Stimulated activated CD4-positive, alpha-beta T cell treated with anti-CD3 and anti-CD28 coated beads, Interleukin-15, amount 100 ng/mL, for 24 hours (primary cell): ENCODE measurements at places on chromosomes 3 and 15.
A peak's percentile ranks its signal among the peaks of the same experiment; 100 is the strongest.

GRCh38 chr3:193481436-193481835, 73.3 kb downstream of the ATP13A4 start:
- no peak for DNase-seq

DNA sequence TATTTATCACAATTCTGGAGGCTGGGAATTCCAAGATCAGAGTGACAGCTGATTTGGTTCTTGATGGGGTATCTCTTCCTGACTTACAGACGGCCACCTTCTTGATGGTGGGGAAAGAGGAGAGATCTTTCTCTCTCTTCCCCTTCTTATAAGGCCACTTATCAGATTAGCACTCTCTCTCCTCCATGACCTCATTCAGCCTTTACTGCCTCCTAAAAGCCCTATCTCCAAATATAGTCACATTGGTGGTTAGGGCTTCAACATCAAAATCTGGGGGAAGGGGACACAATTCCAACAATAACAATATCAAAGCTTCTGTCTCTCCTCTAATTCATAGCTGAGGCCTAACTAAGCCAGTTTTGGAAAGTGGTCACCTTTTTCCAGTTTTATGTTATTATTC, 91.7 kb upstream of the MBNL1 start:
- no peak for DNase-seq

GRCh38 chr3:4409971-4410573, 57.0 kb downstream of the SUMF1 start:
- no peak for DNase-seq

GRCh38 chr3:71117572-71118247, 465.8 kb downstream of the FOXP1 start:
- no peak for DNase-seq

GRCh38 chr3:139530717-139531116, 8.8 kb downstream of the RBP1 start:
- DNase-seq: no peak

- no peak for DNase-seq
Measured at GRCh38 chr3:7759630-7760029, 742.0 kb upstream of the LMCD1 start.

DNA sequence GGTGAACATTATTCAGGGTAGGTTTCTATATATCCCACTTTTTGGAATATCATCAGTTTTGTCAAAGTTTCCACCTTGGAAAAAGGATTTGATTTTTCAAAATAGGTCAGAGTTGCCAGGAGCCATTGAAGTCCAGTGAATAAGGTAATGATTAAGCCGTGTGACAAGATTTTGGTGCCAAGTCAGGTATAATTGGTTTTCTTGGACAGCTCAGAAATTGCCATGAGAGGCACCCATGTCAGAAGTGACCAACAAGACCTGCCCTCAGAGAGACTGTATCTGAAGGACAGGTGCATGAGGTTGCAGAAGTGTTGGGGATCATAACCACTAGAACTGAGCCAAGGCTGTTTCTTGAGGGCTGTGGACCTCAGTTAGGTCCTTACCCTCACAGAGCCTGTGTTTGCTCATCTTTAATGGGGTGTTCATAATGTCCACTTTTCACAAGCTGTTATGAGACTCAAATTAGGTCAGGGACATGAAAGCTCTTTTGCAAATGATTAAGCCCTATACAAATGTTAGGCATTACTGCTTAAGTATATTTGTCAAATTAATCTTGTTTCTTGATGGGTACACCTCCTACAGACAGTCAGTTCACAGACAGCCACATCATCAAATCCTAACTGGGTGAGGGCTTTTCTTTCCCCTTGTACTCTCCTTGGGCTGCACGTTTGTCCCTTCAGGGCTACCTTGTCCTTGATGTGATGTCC, 32.3 kb downstream of the CASR start:
- DNase-seq: no peak

GRCh38 chr15:86876387-86876944, 796.8 kb downstream of the AGBL1 start:
- DNase-seq: no peak

DNA sequence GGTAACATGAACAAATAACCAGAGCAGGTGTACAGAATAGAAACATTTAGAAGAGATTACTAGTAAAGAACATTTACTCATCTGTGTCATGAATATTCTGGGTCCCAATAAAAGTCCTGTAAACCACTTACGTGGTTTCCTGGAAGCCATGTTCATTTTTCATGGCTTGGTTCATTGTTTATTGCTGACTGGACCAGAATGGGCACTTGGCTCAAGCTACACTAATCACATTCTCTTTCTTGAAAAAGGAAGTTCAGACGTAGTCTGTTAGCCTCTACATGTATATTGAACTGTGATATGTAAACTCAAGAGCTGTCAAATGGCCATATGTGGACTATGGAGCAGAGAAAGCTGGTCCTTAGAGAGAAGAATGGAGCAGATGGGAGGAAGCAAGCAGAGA, 138.3 kb upstream of the FAM3D start:
- no peak for DNase-seq

DNA sequence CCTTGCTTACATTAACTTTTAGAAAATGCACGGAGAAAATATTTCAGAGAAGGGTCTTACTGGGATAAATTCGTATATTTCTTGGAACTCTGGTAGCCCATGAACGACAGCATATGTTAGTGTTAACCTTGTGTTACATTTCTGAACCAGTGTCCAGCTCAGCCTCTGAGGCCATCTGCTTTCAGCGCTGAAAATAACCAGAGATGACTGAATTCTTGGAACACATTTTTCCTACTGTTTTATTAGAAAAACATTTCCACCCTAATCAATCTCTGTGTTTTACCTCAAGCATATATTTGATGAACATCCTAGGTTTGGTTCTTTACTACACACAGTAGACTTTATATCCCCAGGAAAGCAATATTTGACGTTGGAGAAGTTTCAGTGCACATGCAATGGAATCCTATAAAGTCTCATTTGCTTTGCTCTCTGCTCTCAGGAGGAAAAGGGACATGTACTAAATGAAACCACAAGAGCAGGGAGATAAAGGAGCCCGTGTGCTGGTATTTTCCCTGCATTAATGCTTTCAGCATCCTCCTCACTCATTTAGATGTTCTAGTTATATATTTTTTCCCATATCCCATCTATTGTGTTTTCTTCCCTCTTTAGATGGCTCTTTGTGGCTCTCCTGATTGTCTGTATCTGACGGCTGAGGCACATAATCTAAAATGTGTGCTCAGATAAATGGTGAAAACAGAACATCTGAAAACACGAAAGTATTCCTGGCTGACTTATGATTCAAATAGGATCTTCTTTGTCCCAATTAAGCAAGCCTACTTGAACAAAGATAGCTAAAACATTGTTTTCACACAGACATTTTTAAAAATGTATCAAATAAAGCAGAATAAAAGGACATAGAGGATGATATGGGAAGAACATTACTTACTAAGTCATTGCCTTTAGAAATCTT, 151.7 kb upstream of the KCNMB2 start:
- DNase-seq: no peak

GRCh38 chr3:85977615-85978338, 1013.2 kb downstream of the VGLL3 start:
- no peak for DNase-seq

- no peak for DNase-seq
Measured at GRCh38 chr3:119647171-119647570, 13.2 kb downstream of the POPDC2 start.

GRCh38 chr15:95842576-95842975, 487.9 kb upstream of the NR2F2 start:
- no peak for DNase-seq

DNA sequence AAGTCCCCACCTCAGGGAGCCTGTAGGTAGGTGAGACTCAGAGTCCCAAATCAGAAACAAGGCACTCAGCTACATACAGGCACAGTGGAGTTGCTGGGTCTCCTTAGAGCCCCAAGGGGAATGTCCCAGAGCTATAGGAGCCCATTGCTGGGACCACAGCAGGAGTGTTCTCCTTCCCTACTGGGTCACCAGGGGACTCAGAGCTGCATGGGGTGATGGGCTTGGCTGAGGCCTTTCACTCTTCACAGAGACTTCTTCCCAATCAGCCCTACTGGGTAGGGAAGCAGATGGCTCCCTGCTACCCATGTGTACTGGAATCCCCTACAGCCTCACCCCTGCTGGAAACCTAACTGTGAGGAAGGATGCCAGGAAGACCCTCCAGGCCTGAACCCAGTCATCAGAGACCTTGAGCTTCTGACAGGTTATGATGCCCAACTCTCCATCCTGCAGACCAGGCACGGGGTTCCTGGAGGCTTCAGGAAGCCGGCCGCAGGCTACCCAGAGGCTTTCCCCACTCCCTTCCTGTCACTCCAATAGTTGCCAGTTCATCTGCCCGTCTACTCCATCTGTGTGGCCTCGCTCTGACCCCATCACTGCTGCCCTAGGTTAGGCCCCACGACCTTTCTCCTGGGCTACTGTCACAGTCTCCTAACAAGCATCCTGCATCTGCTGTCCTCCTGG, 24.0 kb downstream of the RASGRF1 start:
- no peak for DNase-seq

GRCh38 chr15:58545307-58546065, 113.7 kb downstream of the LIPC start:
- DNase-seq: peak; percentile 44

DNA sequence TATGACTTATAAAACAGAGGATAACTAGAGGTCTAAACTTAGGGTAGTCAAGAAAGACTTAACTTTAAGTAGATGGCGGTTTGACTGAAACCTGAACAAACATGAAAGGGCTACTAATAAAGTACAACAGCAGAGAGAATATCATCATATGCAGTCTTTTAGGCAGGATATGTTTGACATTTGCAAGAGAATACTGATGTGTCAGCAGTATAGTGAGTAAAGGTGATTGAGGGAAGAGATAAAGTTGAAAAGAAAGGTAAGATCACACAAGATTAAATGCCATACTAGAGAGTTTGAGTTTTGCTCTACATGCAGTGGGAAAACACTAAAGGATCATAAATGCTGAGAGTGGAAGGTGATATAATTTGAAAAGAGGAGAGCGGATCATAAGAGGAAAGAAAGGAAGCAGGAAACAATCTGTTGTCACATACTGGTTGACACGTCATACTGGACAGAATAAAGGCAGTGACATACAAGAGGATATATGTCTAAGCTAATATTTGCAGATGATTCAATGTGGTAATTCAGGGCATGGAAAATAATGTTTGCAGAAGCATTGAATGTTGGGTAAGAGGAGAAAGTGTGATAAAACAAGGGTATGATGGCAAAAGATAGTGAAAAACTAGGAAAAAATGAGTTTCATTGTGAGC, 223.0 kb downstream of the EPHA6 start:
- no peak for DNase-seq

- DNase-seq: no peak
Measured at GRCh38 chr3:55060896-55061719, 133.2 kb upstream of the LRTM1 start.

DNA sequence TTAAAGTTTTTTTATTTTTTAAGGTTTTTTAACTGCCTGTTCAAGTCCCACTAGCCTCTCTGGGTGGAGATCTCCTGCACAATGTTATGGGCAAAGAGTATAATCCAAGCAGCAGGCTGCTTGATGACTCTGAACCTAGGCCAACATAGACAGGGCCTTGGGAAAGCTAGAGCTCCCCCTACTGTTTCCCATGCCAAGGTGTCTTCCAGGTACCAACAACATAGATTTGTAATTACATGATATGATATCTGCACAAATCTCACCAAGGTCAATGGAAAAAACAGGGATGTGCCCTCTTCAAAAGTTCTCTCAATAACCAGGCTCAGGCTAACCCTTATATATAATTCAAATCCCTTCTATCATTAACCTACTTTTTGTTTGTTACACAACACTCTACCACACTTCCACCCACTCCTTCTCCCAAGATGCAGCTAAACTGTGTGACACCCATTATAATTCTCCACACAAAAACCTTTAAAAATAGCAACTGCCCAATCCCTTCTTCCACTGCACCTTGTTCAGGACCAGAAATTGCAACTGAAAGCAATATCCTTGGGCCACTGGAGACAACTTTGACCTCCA, 43.8 kb downstream of the RBM15B start:
- peak; percentile 52 for DNase-seq

DNA sequence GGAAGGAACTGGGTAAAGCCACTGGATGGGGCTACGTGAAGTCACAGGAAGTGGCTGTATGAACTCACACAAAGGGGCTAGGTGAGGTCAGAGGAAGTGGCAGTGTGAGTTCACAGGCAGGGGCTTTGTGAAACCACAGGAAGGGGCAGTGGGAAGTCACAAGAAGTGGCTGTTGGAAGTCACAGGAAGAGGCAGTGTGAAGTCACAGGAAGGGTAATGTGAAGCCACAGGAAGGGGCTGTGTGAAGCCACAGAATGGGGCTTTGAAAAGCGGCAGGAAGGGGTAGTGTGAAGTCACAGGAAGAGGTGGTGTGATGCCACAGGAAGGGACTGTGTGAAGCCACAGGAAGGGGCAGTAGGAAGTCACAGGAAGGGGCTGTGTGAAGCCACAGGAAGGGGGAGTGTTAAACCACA, 34.6 kb downstream of the GASK1A start:
- no peak for DNase-seq

GRCh38 chr3:35383216-35383615, 256.1 kb upstream of the ARPP21 start:
- DNase-seq: no peak

DNA sequence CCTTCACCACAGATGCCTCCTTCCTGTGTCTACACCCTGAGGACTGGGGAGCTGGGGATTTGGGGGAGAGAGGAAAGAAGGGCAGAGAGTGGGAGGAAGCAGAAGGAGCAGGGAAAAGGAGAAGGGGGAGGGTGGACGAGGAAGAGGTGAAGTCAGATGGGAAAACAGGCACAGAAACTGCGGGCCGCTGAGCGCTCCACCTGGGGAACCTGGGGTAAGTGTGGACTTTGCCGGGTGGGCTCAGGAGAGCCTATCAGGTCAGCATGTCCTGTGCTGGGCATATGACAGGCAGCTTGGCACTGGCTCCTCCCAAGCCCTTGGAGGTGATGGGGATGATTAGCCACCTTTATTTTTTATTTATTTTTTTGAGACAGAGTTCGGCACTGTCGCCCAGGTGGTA, 62.6 kb downstream of the CORO2B start:
- DNase-seq: no peak

DNA sequence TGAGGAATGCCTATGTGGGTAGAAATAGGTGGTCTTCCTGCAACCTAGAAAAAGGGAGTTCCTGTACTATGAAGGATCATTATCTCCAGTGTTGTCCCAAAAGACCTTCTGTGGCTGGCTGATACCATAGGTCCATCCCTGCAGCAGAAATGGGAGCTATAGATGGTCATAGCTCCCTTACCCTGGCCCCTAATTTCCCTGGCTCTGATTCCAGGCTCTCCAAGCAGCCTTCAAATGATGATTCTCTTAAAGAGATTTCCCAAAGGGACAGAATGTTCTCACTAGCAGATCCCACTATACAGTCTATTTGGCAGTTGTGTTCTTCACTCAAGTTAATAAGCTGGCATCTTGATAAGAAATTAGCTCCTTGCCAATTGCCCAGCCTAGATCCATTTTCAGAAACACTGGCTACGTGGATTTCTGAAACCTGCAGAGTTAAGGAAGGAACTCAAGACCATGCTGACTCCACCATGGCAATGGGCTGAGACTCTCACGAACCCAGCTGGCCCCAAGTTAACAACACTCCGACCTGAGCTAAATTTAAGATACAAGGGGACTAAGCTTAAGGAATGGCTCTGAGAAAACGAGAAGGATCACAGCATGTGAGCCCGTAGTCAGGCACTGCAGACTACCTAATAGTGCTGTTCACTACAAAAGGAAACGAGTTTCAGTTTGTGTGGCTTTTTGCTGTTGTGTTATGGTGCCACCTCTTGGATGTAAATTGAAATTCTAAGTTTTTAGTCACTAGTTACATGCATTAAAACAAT, 11.4 kb downstream of the C15orf40 start:
- peak; percentile 16 for DNase-seq
